Activated T-helper 1 cell treated with Interleukin-2 at 50 U/mL for 16 hours (primary cell): ENCODE measurements at places on chromosomes 16 and 17.

DNA sequence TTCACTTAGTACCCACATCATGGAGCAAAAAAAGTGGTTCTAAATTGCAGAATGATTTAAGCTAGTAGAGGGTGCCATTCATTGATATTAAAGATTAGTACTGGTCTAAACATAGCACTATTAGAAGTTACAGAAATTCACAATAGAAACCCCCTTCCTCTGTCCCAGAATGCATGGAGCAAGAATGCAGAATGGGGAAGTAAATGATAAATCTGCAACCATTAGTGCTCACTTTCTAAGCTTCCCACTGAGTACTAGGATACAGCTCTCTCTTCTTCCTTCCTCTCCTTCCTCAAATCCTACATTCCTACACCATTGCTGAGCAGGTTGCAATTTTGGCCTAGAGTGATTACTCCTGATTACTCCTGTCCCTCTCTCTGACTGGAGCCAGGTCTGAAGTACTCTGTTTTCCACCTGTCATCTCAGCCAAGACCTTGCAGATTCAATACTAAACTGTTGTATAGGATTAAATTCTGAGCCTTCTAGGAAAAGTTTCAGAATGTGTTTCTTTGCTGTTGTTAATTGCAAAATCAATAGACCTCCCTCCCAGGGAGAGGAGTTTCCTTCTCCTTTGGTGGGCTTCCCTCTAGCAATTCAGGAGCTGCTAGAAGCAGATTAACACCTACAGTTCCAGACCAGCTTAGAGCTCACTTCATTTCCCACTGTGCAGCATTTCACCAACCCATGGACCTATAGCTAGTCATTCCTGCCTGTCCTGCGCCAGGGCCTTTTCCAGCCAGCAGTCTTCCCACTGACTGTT lies 165.5 kb upstream of the TBX2 start:
- DNase-seq = no peak

DNA sequence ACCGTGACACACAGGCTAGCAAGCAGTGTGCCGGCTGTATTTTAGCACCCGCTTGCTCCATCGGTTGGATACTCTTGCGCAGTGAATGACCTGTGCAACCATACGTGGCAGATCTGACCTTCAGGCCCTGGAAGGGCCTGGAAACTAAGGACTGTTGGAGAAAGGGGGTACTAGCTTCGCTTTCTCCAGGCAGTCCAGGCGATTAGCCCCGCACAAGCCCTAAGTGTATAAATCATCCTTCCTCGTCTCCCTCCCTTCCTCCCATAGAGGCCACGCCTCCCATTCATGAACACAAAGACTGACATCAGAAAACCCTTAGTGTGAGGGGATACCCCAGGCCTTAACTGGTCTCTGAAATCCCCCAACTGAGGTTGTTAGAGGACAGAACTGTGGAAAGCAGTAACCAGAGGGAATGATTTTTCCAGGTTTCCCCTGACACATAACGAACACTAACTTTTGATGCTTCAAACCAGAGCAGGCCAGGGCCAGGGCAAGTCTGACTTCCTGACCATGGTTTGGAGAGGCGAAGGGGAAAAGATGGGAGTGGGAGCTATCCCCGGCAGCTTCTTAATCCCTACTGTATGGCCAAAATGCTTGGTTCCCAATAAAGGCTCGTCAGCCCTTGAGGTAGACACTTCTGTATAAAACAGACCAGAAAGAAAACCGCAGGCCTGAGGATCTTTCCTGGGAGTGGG lies 1.4 kb upstream of the DYNLL2 start:
- DNase-seq = no peak

DNA sequence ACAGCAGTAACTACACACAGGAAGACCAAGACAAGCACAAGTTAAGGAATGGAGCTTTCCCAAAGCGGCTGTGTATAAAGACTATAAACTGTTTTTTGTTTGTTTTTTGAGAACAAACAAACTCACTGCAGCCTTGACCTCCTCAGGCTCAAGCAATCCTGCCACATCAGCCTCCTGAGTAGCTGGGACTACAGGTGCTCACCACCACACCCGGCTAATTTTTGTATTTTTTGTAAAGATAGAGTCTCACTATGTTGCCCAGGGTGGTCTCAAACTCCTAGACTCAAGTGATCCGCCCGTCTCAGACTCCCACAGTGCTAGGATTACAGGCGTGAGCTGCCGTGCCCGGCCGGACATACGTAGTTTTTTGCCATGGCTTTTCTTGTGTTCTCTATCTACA lies 4.1 kb upstream of the PDE6G start:
- no peak for DNase-seq

GRCh38 chr17:68679882-68680281 lies 78.7 kb upstream of the FAM20A start:
- DNase-seq = no peak

DNA sequence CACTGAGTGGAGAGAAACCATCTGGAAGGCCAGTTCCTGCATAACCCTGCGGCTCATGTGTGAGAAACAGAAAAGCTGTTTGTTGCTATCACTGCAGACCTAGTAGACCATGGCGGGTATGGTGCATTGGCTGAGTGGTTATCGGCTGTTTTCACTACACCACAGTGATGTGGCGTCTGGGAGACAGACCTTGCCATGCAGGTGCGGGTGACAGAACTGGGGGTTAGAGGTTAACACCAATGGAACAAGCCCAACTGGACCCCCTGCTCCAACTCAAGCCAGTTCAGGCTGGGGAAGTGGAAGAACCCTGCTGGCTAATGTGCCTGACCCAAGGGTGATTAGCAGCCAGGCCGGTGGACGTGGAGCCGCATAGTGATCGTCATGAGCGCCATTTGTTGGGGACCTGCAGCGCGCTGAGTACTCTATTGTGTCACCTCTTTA lies 91.9 kb downstream of the IRF8 start:
- no peak for DNase-seq

- no peak for DNase-seq
Observed at GRCh38 chr17:48597778-48598631, 4.4 kb upstream of the HOXB5 start.

- peak; percentile 81 for DNase-seq
Observed at GRCh38 chr16:66521951-66522771, 27.8 kb downstream of the TK2 start.

GRCh38 chr17:17837380-17837821 lies 615 bp upstream of the SREBF1 start:
- DNase-seq = no peak

DNA sequence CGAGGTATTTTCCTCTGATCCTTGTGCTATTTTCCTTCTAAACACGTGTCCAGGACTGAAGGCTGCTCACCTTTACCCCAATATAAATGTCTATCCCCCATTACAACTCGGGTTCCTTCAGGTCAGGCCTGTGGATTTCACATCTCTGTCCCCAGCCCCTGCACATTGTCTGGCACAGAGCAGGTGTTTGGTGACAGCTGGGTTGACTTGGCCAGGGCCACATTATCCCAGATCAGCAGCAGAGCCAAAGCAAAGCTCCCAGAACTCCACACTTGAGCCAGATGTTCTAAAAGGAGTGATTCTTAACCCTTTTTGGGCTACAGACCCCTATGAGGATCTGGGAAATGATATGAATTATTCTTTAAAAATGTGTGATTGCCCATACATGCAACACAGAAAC lies 18.0 kb upstream of the SPATA32 start:
- no peak for DNase-seq

DNA sequence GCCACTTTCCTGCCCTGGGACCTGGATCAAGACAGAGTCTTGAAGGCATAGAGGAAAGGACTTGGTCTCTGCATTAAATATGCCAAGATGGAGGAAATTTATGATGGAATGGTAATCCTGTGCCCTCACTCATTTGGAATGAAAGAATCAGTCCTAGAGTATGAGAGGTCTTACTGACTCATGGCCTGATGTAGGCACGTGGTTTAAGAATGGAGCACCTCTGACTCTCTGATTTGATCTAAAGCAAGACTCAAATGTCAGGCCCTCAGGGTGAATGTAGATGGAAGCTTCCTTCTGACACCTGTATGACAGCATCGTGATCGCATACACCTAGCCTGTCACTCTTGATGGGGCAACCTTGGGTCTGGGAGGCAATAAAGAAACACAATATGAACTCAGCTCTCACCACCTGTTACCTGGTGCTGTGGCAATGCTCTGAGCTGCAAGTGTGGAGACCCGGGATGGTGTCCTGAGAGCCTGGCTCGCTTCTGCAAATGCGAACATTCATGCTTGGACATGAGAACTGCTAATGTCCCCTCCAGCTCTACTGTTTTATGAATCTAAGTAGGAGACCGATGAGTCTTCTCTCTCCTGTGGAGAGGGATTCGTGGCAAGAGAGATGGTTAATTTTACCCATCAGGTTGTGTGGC lies 229.9 kb downstream of the ABCC12 start:
- DNase-seq = no peak

DNA sequence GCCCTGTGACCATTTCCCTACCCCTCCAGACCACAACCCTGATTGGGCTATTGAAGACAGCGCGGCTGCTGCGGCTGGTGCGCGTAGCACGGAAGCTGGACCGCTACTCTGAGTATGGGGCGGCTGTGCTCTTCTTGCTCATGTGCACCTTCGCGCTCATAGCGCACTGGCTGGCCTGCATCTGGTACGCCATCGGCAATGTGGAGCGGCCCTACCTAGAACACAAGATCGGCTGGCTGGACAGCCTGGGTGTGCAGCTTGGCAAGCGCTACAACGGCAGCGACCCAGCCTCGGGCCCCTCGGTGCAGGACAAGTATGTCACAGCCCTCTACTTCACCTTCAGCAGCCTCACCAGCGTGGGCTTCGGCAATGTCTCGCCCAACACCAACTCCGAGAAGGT lies 12.5 kb downstream of the KCNH6 start:
- DNase-seq = no peak

DNA sequence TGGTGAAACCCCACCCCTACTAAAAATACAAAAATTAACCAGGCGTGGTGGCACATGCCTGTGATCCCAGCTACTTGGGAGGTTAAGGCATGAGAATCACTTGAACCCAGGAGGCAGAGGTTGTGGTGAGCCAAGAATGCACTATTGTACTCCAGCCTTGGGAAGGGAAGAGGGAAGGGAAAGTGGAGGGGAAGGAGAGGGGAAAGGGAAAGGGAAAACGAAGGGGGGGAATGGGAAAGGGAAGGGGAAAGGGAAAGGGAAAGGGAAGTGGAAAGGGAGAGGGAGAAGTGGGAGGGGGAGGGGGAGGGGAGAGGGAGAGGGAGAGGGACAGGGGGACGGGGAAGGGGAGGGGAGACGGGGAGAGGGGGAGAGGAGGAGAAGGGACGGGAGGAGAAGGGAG lies 122.5 kb downstream of the GAS7 start:
- DNase-seq = no peak

- DNase-seq = no peak
Observed at GRCh38 chr17:2466931-2467330, 44.8 kb downstream of the METTL16 start.

DNA sequence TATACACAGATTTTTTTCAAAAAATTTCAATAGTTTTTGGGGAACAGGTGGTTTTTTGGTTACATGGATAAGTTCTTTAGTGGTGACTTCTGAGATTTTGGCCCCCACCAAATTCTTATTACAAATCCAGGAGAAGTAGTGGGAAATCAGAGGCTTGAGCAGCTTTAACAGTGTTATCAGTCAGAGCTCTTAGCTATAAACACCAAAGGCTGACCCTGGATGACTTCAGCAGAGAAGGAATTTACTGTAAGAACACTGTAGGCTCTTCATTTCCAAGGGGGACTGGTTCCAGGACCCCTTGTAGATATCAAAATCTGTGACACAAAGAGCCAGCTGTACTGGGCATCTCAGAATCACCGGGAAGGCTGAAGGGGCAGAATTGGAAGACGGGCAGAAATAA lies 17.8 kb downstream of the MPHOSPH6 start:
- no peak for DNase-seq

DNA sequence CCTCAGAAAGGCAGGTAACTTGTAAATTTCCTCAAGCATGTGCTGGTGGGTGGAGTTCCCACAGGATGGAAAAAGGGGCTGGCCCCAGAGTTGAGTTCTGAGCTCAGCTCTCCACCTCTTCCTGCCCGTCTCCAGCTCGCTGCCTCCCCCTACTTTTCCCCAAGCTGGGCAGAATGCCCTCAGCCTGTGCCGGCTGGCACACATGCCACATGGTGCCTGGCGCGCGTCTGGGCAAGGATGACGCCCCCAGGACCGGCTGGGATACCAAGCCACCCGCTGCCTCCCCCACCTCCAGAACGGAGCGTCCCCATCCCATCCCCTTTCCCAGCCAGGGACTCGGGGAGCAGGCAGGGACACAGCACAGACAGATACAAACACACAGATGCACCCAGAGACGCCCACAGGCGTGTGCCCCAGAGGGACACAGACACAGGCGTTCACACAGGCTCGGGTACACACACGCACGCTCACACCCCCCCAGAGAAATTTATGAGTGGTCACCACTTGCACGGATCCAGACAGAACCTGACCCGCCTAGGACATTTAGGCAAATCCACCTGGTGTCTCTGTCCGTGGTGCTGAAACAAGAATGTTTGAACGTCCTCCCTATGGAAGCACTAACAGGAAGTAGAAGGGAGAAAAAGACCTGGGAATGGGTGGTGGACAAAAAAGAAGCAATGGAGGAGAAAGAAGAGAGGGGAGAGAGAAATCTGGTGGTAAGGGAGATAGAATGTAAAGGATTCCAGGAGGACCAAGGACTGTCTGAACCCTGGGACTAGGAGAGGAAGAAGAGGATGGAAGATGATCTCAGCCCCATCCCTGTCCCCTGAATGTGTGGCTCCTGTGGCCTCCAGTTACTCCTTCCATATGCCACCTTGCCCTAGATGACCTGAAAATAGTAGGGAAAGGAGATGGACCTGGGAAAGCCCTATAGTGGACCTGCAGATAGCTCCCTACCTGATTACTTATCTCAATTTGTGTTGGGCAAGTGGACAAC lies 15.5 kb downstream of the NEUROD2 start:
- no peak for DNase-seq

GRCh38 chr17:15894258-15894657 lies 50.7 kb upstream of the ADORA2B start:
- no peak for DNase-seq

DNA sequence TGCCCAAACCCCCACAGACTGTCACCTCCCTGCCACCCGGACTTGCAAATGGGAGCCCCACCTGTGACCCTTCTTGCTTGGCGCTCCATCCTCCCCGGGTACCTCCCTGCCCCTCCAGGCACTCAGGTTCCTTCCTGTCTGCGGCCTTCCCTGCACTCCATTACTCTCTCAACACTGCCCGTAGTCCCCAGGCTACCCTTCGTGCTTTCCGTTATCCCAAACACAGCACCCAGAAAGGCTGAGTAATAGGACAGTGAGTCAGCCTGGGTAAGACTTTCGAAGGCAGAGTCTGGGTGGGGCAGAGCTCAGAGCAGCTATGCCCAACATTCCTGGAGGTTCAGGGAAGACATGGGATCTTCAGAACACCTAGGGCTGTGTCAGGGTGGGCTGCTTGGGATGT lies 16.6 kb upstream of the C16orf74 start:
- no peak for DNase-seq

GRCh38 chr17:66143657-66144282 lies 48.2 kb downstream of the CEP112 start:
- DNase-seq = no peak
